ENCODE measurements at places on chromosomes 7 and 10. TPM values are rescaled to one million over a fixed set of nuclear protein-coding genes. Genes with fewer than 3 reads are reported as not detected.

The LRRD1 gene
- not detected for polyA plus RNA-seq

The RBP3 gene
- not detected for polyA plus RNA-seq

The PDK4 gene
- polyA plus RNA-seq = not detected

The CD36 gene
- polyA plus RNA-seq = not detected

The KLLN gene
- polyA plus RNA-seq = 0.05 TPM

The CHN2 gene
- not detected for polyA plus RNA-seq

Measured in CD4-positive, CD25-positive, alpha-beta regulatory T cell (primary cell).